ENCODE measurements at places on chromosomes 7 and 10. TPM values are rescaled to one million over a fixed set of nuclear protein-coding genes. Genes with fewer than 3 reads are reported as not detected.

The DPCD gene
- total RNA-seq: 23.8 TPM

The SYCE1 gene
- total RNA-seq: 0.13 TPM

DNA sequence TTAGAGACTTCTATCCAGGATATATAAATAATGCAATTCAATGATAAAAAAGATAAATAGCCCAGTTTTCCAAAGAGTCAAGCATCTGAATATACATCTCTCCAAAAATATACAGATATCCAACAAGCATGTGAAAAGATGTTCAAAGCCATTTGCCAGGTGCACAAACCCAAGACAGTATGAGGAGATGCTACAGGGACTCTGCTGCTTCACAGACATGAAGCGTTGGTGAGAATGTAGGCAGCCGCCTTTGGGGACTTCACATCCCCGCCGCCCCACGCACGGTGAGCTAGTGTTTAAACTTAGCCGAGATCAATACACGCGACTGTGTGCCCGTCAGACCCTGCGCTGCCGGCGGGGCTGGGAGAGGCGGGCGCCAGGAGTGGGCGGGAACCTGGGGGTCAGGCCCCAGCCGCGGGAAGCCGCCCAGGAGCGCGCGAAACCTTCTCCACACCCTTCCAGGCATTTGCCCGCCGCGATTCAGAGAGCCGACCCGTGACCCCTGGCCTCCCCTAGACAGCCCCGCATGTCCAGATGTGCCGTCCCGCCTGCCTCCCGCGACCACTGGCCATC, 927 bp upstream of the ALOX5 start:
- DNase-seq: no peak
- H3K4me1 ChIP-seq: peaks cover 15% of the 10 kb centered on the region
- no peak overlapping the region for H3K27ac ChIP-seq
- peaks cover 50% of the 10 kb centered on the region for H3K27me3 ChIP-seq
- peak overlapping the region; percentile 10 for H3K4me3 ChIP-seq

DNA sequence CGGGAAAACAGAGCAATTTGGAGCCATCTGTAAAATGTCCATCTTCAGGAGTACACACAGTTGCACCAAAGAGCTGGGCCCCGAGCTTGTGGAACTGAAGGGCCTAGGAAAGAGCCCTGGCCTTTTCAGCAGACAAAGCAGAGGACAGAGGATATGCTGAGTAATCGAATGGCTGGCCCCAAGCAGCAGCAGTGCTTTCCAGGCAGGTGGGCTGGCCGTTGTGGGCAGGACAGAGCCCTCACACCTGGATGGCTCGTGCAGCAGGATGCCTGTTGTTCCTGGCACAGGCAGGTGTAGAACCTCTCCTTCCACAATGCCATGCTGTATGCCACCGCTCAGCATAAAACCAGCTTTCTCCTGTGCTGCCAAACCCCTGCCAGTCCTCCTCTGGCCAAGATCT, 32.5 kb upstream of the TNS3 start:
- no peaks in the 10 kb centered on the region for H3K27me3 ChIP-seq
- peaks cover 20% of the 10 kb centered on the region for H3K4me1 ChIP-seq
- H3K27ac ChIP-seq: no peak overlapping the region
- no peak for DNase-seq
- H3K4me3 ChIP-seq: no peak overlapping the region
- H3K36me3 ChIP-seq: no peaks in the 10 kb centered on the region

DNA sequence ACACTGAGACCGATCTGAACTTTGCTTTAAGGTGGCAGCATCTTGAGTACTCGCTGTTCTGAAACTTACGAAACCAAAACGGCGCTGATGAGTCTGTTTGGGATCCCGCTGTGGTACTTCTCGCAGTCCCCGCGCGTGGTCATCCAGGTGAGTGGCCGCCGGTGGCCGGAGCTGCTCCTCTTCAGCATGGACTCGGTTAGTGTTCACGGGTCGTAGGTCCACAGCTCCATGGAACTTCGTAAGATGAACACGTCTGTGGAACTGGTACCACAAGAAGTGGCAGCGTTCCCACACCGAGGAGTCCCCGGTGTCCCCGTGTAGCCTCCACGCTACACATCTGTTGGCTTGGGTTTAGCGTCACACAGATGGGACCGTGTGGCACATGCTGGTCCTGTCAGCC, 10.4 kb upstream of the GET4 start:
- H3K4me3 ChIP-seq: no peak overlapping the region
- DNase-seq: no peak
- no peak overlapping the region for H3K27ac ChIP-seq
- peaks cover 78% of the 10 kb centered on the region for H3K36me3 ChIP-seq

DNA sequence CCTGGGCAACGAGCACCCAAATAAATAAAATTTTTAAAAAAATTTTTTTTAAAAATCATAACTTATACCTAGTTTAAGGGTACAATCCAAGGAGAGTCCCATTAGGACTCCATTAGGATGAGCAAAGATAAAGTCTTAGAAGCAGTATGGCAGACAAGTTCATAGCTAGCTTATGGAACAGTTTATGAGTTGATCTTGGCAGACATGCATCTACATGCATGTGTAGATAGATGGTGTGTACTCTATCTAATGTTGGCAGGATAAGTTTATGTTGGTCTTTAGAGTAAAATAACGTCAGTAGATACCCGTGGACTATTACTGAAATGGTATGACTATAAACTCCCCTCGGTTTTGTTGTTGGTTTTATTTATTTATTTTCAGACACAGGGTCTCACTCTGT, 40.2 kb downstream of the NSUN6 start:
- H3K4me3 ChIP-seq: no peak overlapping the region
- no peaks in the 10 kb centered on the region for H3K4me1 ChIP-seq
- H3K27me3 ChIP-seq: no peaks in the 10 kb centered on the region
- no peak overlapping the region for H3K27ac ChIP-seq
- H3K36me3 ChIP-seq: peaks cover 9% of the 10 kb centered on the region

GRCh38 chr7:133009426-133010252, 72.3 kb downstream of the CHCHD3 start:
- no peak overlapping the region for H3K27ac ChIP-seq
- H3K4me3 ChIP-seq: no peak overlapping the region
- H3K27me3 ChIP-seq: no peaks in the 10 kb centered on the region
- no peak for DNase-seq
- H3K4me1 ChIP-seq: no peaks in the 10 kb centered on the region
